ENCODE measurements at places on chromosomes 16 and 17.

- H3K27ac ChIP-seq: no peak overlapping the region
- DNase-seq: no peak
- H3K4me1 ChIP-seq: no peaks in the 10 kb centered on the region
- H3K4me3 ChIP-seq: no peak overlapping the region
Measured at GRCh38 chr16:49013727-49014080, 267.9 kb downstream of the CBLN1 start.

DNA sequence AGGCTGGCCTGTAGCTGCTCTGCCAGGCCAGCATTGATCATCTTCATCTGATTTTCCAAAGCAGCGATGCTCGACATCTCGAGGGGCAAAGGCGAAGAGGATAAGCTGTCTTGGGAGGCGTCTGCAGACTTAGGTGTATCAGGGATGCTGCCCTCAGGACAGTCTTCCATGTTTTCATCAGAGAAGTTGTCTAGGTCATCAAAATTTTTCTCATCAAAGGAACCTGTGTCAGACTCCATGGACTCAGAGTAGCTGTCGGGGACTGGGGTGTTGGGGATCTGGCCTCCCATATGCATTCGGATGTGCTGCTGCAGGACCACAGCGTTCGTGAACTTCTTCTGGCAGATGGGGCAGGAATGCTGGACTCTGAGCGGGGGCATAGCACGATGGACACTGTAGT, 11.5 kb downstream of the SALL1 start:
- DNase-seq: no peak
- no peaks in the 10 kb centered on the region for H3K27me3 ChIP-seq
- H3K4me1 ChIP-seq: no peaks in the 10 kb centered on the region
- no peaks in the 10 kb centered on the region for H3K36me3 ChIP-seq
- no peak overlapping the region for H3K27ac ChIP-seq
- H3K4me3 ChIP-seq: no peak overlapping the region

GRCh38 chr17:4806456-4806776, 536 bp upstream of the PLD2 start:
- H3K27ac ChIP-seq: peak overlapping the region; percentile 75
- no peak for DNase-seq
- H3K27me3 ChIP-seq: no peaks in the 10 kb centered on the region
- no peaks in the 10 kb centered on the region for H3K36me3 ChIP-seq
- H3K4me1 ChIP-seq: peaks cover 9% of the 10 kb centered on the region

DNA sequence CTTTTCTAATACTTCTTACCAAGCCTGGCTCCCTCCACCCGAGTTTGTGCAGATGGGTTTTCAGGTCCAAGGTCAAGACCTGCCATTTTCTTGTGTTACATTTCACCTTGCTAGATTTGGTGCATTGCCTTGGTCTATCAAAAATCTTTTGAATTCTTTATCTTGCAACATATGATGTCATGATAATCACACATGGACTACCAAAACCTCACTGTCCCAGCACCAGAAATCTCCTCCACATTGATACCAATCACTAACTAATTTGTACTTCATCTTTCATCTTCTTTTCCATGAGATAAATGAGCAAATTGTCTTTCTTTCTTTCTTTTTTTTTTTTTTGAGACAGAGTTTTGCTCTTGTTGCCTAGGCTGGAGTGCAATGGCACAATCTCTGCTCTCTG, 33.0 kb upstream of the ZFHX3 start:
- no peaks in the 10 kb centered on the region for H3K27me3 ChIP-seq
- H3K27ac ChIP-seq: no peak overlapping the region
- H3K4me1 ChIP-seq: no peaks in the 10 kb centered on the region
- no peaks in the 10 kb centered on the region for H3K36me3 ChIP-seq
- no peak overlapping the region for H3K4me3 ChIP-seq

DNA sequence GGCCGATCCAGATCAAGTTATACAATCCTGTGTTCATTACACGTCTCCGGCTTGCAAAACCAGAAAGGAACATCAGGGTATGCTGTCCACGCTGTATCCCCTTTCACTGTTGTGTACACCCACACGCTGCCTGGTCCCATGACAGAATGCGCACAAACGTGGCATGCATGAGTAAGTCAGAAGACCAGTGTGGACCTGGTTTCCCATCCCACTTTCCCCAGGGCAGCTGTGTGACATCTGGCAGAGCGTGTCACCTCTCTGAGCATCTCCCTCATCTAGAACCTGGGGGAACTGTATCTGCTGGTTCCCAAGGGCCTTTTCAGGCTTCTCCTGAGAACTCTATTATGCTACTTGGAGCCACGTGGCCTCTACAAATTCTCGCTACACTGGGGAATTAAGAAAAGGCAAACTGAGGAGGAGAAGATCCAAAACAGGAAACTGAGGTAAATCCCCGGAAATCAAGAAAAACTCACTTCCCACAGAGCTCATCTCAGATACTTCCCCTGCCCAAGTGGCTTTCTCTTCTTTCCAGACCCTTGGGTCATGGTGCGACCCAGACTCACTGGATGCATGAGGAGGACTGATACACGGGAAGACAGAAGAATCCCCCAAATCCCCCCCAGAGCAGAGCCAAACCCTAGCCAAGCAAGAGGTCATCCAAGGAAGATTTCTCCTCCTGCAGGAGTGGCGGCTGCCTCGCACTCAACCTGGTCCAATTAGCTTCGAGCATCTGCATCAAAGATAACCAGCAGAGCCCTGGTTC, 139.3 kb downstream of the GAS7 start:
- DNase-seq: no peak
- no peak overlapping the region for H3K4me3 ChIP-seq
- H3K36me3 ChIP-seq: no peaks in the 10 kb centered on the region

DNA sequence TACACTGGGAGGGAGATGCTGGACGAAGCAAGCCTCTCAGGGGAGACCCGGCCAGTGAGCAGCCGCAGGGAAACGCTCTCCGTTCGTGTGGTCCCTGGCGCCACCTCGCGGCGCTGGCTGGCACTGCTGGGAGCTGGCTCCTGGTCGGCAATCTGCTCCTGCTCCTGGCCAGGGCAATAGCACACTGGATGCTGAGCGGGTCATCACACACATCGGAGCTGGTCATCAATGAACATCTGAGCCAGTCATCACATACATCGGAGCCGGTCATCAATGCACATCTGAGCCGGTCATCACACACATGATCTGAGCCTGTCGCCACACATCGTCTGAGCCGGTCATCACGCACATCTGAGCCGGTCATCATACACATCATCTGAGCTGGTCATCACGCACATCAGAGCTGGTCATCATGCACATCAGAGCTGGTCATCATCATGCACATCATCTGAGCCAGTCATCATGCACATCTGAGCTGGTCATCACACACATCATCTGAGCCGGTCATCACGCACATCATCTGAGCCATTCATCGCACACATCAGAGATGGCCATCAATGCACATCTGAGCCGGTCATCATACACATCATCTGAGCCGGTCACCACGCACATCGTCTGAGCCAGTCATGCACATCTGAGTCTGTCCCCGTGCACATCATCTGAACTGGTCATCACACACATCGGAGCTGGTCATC, 217.3 kb downstream of the RBFOX3 start:
- DNase-seq: peak; percentile 88
- no peaks in the 10 kb centered on the region for H3K4me1 ChIP-seq
- H3K4me3 ChIP-seq: no peak overlapping the region
- no peak overlapping the region for H3K27ac ChIP-seq
- H3K36me3 ChIP-seq: no peaks in the 10 kb centered on the region

DNA sequence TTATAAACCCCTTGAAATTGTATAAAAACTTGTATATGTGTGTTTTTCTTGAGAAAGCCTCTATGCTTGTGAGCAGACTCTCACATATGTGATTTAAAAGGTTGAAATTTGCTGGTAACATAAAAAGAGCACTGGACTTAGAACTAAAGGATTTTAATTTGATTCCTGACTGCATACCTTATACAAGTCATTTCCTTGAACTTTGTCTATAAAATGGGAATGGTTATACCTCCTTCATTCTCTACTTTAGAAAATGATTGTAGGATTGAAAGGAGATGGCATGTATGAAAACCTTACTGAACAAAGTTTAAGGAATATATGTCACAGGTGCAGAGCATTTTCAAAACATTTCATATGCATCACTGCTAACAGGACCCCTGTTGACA, 10.4 kb upstream of the ARL2BP start:
- no peaks in the 10 kb centered on the region for H3K4me1 ChIP-seq
- H3K27ac ChIP-seq: no peak overlapping the region
- no peak for DNase-seq
- no peak overlapping the region for H3K4me3 ChIP-seq
- H3K27me3 ChIP-seq: no peaks in the 10 kb centered on the region

GRCh38 chr17:79844869-79845600, 5.8 kb upstream of the CBX4 start:
- no peaks in the 10 kb centered on the region for H3K36me3 ChIP-seq
- peaks cover 28% of the 10 kb centered on the region for H3K27me3 ChIP-seq
- H3K4me3 ChIP-seq: peak overlapping the region; percentile 42
- H3K27ac ChIP-seq: peak overlapping the region; percentile 44
- H3K4me1 ChIP-seq: peaks cover 55% of the 10 kb centered on the region

DNA sequence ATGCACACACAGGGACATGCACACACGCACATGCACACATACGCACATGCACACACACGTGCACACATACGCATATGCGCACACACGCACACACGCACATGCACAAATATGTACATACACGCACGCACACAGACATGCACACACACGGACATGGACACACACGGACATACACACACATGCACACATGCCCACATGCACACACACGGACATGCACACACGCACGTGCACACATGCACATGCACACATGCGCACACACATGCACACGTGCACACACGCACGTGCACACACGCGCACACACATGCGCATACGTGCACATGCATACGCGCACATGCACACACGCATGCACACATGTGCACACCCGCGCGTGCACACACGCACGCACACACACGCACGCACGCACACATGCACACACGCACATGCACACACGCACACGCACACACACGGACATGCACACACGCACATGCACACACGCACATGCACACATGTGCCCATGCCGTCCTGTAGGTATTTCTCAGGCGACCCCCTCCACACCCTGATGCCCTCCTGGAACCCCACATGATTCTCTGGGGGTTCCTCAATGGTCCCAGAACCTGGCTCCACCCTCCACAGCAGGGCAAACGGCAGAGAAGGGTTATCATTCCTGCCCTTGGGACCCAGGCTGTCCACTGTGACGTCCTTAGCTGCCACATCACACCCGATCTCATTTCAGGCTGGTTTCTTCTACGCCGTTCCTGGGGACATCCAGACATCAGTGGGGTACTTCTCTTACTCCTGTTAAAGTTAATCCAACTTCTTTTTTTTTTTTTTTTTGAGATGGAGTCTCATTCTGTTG, 9.6 kb upstream of the RBFOX3 start:
- no peaks in the 10 kb centered on the region for H3K27me3 ChIP-seq
- no peak overlapping the region for H3K4me3 ChIP-seq
- H3K4me1 ChIP-seq: no peaks in the 10 kb centered on the region

DNA sequence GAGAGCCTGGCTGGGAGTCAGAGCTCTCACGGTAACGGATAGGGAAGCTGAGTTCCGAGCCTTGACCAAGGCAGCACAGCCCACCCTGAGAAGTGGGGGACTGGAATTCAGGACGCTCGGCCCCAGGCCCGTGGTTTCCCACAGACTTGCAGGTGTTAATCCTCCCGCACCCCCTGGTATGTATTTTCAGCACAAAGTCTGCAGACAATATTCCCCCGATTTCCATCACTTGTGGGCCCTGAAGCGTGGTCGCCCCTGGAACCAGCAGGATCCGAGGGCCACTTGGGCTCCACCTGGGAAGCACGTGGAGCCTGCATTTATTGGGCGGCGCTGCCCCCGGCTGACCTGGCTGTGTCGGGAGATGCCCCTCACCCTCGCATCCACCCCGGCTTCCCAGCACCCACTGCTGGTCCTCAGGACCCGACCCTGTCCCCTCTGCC, 60.2 kb downstream of the WSB1 start:
- no peaks in the 10 kb centered on the region for H3K27me3 ChIP-seq
- peak overlapping the region; percentile 71 for H3K4me3 ChIP-seq
- H3K36me3 ChIP-seq: no peaks in the 10 kb centered on the region
- peak; percentile 55 for DNase-seq

GRCh38 chr17:28471531-28472342, 1.7 kb upstream of the SLC13A2 start:
- H3K27me3 ChIP-seq: no peaks in the 10 kb centered on the region
- H3K27ac ChIP-seq: peak overlapping the region; percentile 70
- peak; percentile 5 for DNase-seq
- peaks cover 26% of the 10 kb centered on the region for H3K4me1 ChIP-seq
- no peak overlapping the region for H3K4me3 ChIP-seq
- no peaks in the 10 kb centered on the region for H3K36me3 ChIP-seq

DNA sequence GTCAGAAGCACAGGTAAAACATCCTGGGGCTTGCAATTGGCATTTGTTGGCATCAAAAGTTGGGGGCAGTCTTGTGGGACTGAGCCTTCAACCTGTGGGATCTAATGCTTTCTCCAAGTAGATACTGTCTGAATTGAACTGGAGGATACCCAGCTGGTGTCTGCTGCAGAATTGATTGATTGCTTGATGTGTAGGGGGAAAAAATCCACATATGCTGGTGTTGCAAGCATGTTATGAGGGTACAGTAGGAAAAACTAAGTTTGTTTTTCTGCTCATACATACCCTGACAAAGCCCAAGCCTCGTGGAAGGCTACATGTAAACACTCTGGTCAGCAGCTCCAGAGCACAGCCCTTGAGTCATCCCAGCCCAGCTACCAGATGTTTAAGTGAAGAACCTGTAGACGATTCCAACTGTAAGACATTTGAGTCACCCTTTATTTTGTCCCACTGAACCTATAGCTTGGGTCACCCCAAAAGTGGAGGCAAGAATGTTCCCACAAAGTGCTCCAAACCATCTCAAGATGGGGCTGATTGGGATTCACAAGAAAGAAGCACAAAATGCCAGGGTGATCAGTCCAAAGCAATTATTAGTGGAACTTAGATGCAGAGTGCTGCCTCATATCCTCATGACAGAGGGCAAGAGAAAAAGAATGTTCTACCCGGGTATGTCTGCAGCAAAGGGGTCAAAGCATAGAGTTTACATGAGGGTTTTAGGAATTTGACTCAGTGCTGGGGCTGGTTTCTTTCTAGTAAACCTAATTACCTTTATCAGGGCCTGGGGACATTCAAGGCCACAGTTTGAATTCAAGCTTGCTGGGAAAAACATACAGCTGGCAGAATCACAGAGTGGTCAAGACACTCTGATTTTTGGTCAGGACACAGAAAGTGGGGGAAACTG, 9.6 kb upstream of the APPBP2 start:
- no peaks in the 10 kb centered on the region for H3K27me3 ChIP-seq
- no peak overlapping the region for H3K27ac ChIP-seq
- no peaks in the 10 kb centered on the region for H3K36me3 ChIP-seq
- no peak overlapping the region for H3K4me3 ChIP-seq
- DNase-seq: no peak
